PC-3 (cell line): ENCODE measurements at places on chromosomes 1 and 21. TPM values are rescaled to one million over a fixed set of nuclear protein-coding genes. Genes with fewer than 3 reads are reported as not detected.

CELA2B gene
- total RNA-seq = not detected in 2 replicates

PTGER3 gene
- total RNA-seq = 0.11 and 0.40 TPM in 2 replicates

- no peak for DNase-seq
Measured at GRCh38 chr1:94836891-94837290, 16.7 kb downstream of the SLC44A3 start.

DNA sequence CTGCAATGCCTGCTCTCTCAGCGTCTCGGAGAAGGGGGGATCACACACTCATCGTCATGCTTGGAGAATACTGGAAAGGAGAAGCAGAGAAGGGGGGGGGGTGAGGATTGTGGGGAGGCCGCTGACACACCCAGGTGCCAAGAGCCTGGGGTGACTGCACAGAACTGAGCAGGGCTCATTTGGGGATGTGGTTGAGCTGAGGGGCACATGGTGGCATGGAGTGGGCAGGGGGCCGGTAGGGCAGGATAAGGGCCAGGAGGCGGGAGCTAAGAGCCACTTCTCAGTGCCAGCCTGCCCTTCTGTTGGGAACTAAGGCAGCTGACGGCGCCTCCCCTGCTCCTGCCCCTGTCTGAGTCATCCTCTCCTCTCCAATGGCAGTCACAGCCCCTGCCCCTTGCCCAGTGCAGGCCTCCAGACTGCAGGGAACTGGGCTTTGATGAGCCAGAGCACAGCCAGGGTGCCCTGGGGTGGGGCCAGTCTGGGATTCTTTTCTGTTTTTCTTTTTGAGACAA, 27.2 kb downstream of the MRPL37 start:
- peak; percentile 58 for DNase-seq

GRCh38 chr21:33998402-33998801, 75.0 kb upstream of the MRPS6 start:
- DNase-seq = no peak

- DNase-seq = no peak
Measured at GRCh38 chr1:184832517-184832916, 77.9 kb upstream of the EDEM3 start.

DNA sequence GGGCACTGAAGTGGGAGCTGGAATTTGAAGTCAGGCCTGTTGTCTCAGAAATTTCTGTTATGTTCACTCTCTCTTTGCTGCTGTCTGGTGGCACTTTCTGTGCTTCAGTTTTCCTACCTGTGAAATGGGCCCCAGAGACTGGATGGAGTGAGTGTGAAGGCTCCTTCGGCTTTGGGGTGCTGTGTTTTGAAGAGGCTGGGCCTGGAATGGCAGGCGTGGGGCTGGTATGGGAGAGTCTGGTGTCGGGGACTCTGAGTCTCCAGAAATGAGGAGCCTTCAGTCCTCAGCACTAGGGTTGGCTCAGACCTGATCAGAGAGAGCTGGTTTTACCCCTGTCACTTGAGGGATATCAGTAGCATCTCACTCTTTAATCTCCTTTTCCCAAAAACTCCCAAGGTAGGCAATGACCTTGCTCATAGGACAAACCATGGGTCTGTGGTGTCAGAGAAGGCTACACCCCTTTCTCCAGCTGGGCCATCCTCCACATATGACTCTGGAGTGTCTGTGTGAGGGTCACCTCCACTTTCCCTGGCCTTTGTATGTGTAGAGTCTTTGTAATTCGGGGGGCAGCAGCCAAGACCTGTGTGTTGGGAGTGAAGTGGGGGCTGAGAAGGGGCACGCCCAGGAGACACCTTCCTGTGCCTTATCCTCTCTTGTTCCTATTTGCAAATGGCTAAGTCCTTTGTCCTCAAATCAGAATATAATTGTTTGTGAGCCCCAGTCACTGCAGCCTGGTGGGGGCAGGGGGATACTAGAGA, 279.9 kb downstream of the PTPRU start:
- DNase-seq = no peak

DNA sequence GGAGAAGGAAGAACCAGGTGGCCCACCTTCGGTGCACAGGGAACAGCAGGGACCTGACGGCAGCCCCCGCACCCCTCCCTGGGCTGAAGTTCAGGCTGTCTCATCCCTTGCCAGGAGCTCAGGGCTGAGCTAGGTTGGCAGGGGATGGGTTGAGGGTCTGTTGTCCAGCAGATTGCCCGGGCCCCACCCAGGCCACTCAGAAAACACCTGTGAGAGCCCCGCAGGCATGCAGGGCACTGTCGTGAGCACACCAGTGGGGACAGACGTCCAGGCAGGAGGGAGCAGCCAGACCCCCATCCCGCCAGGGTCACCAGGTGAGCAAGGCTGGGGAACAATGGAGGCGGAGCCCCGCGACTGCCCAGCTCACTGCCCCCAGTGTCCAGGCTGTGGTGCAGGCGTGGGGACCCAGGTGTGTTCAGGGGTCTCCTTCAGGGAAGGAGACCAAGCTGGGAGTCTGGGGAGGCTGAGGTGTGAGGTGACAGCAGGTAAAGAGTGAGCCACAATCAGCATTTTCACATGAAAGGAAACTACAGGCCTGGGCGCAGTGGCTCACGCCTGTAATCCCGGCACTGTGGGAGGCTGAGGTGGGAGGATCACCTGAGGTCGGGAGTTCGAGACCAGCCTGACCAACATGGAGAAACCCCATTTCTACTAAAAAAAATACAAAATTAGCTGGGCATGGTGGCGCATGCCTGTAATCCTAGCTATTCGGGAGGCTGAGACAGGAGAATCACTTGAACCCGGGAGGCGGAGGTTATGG, 9.4 kb upstream of the SAMD11 start:
- DNase-seq = no peak

- peak; percentile 72 for DNase-seq
Measured at GRCh38 chr1:117128323-117129079, 7.0 kb upstream of the TRIM45 start.
